Fibroblast of skin of right quadriceps (primary cell): ENCODE measurements at places on chromosomes 2 and 18.

- DNase-seq = no peak
Measured at GRCh38 chr2:54569745-54570301, 113.7 kb downstream of the SPTBN1 start.

GRCh38 chr2:33522576-33522975, 46.1 kb downstream of the RASGRP3 start:
- DNase-seq = no peak

DNA sequence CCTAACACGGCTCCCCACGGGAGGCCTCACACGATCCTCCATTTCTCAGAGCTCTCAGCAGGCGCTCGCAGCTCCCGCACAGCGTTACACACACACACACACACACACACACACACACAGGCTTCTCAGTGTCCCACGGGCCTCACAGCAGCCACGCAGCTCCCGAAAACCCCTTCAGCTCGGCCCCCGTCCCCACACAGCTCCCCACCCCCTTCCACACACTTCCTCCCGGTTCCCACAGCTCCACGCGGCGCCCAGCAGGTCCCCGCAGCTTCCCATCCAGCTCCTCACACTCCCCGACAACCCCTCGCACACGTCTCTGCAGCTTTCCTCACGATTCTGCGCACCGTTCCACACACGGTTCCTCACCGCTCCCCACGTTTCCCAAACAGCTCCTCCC, 41.6 kb downstream of the KIF1A start:
- DNase-seq = no peak

DNA sequence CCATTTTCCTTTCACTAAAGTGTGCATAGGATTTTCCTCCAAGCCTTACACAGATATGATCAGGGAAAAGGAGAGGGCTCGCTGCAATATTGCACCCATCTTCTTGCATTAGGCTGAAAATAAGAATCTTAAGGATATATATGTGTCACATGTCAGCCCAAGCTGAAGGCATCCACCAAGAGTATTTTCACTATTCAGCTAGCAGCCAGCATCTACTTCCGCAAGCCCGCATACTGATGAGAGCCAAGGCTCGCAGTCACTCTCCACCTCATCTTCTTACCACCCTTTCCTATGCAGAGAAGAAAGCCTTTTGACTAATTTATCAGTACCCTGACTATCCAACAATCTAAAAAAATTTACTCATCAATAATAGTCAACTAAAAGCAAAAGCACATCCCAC, 6.1 kb downstream of the TMEM163 start:
- no peak for DNase-seq

DNA sequence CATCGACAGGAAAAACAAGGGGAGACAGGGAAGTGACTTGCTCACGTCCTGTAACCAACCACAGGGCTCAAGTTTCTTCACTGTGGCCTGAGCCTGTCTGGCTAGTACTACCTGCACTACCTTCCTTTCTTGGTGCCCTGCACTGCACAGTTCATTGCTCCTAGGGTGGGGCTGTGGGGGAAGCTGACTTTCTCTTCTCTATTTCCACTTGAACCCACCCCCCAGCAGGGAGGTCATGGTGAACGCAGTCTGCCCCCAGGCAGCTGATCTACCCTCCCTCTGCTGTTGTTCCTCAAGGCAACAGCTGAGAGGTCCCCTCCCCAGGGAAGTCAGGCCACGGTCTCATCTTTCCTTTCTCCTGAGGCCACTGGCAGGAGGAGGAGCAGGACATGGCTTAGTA, 532.1 kb downstream of the SOX11 start:
- DNase-seq = no peak

DNA sequence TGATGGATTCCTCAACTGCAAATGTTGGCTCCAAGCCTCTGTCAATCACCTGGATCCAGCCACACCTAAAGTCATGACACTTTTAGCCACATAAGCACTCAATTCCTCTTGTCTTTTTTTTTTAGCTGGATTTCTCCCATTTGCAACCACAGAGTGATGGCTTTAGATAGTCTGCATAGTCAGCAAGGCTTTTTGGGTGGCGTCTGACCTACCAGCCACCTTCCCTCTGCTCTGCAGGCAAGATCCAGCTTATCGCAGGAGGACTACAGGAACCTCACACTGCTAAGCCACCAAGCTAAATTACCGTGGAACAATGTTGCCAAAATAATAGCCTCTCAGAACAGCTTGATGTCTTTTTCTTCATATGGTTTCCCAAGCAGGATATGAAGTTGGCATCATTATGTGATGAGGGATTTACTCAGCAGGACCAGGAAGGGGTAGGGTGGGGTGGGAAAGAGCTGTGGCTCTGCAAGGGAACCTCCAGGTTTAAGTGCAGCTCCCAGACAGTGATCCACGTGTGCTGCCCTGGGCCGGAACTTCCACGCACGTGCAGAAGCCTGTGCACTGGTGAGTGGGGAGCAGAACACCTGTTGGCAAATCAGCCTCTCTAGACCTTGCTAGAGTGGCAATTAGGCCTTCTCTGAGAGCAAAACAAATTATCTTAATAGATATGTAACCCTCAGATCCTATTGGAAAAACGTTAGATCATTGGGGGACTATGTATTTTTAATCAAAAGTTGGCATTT, 170.6 kb upstream of the NCK2 start:
- DNase-seq = no peak
